ENCODE measurements at places on chromosomes 7 and 10.

DNA sequence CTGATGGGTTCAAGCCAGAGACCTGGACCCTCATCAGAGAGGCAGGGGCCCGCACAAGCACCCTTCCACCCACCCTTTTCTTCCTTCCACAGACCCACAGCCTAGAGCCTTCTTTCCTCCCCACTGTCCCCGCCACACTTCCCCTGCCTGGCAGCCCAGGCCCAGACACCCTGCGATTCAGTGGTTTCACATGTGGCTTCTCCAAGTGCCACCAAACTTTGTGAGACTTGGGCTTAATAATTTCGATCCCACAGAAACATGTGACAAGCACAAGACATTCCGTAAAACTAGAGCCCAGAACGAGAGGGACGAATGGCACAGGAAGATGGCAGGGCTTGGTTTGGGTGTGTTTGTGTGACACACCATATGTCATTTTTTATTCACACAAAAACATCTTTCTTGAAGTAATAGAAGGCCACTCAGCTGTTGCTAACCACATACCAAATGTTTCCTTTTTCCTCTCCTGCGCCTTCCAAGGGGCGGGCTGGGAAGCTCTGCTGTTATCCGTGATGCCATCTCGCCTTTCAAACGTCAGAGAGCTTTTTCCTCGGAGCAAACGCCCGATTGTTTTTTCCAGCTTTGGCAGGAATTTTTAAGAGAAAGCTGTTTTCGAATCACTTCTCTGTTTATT is 162.9 kb downstream of the GRK5 start:
- no peak for DNase-seq

DNA sequence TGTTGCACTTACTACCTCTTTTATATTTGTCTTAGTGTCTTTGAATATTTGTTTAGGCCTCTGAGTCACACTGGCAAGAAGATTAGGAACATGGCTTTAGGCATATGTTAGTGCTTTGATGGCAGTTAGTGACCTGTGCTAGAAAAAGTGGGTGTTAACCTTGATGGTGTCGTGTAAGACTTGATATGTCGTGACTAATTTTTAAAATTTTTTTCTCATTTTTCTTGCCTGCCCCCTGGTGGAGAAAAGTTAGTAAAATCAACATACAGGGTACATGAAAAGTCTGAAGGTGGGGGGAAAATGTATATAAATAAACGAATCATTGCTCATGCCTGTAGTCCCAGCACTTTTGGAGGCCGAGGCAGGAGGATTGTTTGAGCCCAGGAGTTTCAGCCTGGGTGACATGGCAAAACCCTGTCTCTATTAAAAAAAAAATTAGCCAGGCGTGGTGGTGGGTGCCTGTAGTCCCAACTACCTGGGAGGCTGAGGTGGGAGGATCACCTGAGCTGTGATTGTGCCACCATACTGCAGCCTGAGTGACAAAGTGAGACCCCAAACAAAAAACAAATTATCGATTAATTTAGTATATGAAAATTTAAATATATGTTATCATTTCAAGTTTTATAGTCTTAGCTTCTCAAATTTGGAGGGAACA is 44.6 kb downstream of the TAX1BP1 start:
- no peak for DNase-seq

GRCh38 chr10:22611425-22612115 is 102.8 kb downstream of the PIP4K2A start:
- no peak for DNase-seq

DNA sequence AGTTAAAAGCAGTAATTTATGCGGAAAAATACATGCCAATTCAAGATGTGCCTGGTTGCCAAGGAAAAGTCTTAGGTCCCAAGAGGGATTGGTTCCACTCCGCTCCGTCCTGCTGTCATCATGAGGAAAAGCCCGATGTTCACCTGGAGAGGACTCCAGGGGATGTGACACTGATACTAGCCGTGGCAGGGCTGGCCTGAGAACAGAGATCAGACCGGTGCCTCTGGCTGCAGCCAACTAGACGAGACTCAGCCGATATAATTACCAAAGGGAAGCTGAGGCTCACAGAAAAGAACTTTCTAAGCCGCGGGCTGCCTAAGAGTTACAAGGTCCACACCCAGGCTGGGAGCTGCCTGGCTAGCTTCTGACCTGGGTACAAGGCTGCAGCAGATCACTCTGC is 81.3 kb upstream of the UNC5B start:
- no peak for DNase-seq

DNA sequence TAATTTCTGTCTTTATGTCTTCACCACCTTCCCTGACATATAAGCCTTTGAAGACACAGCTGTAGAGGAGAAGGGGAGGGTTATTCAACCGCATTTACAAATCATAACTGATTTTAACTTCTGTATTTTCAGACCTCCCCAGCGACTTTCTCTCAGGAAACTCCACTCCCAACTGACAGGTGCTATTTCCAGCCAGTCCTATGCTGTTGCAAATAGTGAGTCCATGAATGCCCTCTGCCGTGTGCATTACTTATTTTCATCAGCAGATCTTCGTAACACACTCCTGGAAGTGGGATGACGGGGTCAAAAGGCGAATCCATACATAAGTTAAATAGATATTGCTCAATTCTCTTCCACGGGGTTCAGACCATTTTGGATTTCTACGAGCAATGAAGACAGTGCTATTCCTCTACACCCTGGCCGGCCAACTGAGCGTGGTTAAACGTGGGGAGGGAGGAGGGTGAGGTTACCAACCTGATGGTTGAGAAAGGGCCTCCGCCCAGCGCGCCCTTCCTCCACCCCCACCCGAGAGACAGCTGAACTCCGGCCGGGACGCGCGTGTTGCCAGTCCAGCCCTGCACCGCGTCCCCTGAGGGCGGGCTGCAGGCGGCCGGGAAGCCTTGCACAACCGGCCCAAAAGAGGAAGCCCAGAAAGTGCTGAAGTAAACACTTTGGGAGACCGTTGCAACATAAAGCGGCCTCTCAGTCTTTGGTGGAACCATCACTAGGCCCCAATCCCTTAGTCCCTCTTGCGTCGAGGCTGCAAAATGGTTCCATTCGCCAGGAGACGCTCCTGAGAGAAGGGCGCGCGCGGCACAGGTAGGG is at the start of gene APBB1IP:
APBB1IP (plus strand) TSS at position 705 of the 825 bp plus-strand sequence. CDS start 53,986 bp downstream, outside the sequence.
- no peak for DNase-seq

GRCh38 chr7:69845721-69846495 is 247.6 kb downstream of the AUTS2 start:
- no peak for DNase-seq

DNA sequence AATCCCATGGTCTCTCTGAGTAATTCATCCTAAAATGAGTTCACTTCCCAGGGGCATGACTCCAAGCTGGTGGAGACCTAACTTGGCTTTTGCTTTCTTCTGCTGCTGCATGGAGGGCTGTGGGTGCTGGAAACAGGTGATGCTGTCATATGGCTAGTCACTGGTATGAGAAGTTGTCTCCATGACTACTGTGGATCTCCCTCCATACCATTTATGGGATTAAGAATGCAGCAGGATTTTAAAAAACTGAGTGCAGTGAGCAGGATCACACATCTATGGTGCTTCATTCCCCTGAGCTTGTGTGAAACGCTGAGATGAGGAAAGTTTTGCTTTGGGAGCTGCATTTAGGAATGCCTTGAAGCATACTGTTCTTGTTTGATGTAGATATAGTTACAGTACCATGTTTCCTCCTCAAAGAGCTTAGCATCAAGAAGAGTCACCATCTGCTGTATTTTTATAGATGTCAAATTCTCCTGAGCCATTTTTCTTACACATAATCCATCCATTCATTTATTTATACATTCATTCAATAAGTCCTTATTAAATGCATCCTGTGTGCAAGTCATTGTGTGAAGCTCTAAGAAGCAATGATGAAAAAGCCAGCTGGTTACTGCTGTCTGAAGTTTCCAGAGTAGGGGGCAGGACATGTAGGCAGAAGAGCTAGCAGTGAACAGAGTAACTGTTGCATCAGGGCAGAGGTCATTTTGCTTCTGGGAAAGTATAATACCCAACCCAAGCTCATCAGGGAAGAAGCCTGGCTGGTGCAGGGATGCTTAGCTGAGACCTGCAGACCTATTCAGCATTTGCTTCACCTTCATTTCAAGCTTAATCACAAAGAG is 534.8 kb downstream of the AUTS2 start:
- DNase-seq, result no peak

DNA sequence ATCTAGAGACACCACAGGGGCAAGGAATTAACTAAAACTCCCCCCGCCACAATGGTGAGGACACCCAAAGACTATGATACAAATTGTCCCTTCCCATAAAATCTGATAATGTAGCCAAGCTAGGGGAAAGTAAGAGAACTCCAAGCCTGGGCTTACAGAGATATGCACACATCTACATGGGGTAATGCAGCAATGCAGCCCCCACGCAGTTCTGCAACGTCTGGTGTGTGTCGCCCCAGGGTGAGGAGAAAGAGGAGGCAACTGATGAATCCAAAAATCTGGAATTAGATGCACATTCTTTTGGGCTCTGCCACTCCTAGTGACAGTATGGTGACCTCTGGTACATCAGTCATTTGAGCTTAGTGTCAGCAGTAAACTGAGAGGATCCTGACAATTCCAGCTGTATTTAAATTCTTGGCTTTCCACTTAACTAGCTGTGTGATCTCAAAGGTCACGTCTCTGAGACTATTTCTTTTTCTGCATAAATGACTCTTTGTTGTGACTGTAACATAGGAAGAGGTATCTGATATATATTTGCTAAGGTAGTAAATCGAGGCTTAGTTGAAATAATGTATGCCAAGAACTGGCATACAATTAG is 51.5 kb downstream of the PIP4K2A start:
- no peak for DNase-seq

GRCh38 chr7:55016061-55016745 is 2.6 kb upstream of the EGFR start:
- DNase-seq, result no peak

- no peak for DNase-seq
Observed at GRCh38 chr7:70303309-70303708, 705.0 kb downstream of the AUTS2 start.

DNA sequence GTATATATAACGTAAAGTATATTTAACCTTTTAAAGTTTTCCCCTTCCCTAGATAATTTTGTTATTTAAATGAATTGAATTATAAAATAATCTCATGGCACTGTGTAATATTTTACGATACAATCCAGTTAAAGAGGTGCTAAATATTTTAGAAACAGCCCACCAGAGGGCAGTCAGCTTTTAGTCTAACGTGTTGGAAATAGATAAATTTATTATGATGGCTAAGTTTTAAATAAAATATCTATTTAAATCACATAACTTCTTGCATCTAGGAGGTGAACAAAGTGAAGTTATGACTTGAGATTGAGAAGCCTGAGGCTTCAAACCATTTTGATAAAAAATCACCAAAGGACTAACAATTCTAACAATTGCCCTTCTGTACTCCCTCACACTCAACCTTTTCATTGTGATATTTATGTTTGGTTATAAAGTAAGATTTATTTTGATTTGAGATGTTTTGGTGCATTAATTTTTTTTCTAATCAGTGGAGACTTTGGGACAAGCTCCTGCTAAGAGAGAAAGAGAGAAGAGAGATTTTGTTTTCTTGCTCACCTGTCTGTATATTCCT is 171.5 kb upstream of the SP4 start:
- no peak for DNase-seq

DNA sequence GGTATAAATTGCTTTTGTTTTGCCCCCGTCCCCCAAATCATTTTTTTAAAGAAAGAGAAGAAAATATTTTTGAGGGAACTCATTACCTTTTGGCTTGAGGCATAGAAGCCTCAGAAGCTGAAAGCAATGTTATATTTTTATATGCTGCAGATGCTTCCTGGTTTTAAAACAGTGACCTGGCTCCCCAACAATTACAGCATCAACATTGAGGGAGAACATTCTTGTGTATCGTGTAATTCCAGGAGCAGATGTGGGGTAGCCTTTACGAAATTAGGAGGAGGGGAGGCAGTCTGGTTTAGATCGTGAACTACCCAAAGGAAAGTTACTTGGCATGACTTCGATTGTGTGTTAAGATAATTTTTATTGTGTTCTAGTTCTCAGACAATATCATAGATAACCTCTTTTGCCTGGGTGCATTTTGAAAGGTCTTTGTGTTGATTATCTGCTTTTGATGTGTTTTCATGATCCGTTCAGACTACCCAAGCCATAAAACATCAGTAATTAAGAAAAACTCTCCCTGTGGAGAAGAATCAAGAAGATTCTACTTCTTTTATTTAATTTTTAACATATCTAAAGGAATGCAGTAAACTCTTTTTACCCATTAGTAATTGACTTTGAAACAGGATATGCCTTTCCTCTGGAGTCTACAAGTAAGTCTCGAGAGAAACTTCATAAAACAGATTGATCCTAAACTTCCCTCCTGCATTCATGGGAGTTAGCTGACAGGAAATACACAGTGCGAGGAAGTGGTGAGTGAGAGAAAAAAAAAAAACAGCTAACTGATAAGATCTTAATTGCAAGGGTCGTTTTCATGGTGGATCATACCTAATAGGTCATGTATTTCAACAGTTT is 141.4 kb downstream of the KIAA1217 start:
- DNase-seq, result no peak

- DNase-seq, result no peak
Observed at GRCh38 chr7:114620208-114620607, 205.6 kb downstream of the FOXP2 start.

- no peak for DNase-seq
Observed at GRCh38 chr7:156487811-156488533, 152.6 kb upstream of the RNF32 start.

GRCh38 chr7:25148772-25149575 is 23.9 kb upstream of the CYCS start:
- DNase-seq, result no peak

DNA sequence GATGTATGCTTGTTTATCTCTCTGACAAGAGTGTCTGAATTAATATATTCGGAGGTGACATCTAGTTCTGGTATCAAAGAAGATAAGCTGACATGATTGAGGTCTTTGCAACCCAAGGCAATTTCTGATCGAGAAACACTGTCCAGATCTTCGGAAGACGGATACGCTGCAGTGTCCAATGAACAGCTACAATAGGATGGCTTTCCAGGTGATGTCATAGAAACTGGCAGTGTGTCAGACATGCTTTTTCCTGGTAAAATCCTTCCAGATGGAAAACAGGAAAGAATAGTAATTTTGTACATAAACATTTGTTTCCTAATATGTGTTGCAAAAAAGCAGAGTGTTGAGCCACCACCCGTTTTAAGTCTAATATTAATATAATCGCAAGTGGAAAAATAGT is 33.4 kb downstream of the VWDE start:
- DNase-seq, result no peak

DNA sequence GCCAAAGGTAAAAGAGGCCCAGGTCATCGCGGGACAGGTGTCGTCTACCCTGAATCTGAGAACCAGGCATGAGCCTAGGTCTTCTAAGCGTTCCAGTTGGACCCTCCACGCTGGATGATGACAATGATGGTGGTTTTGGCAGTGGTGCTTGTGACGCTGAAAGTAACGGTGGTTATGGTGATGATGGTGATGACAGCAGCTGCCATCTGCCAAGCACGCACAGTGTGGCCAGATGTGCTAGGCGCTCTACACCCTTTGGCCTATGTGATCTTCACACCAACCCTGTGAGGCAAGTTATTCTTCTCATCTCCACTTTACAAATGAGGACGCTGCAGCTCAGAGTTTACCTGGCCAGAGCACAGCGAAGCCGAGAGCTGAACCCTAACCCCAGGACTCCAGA is 93.9 kb downstream of the FAM53B start:
- DNase-seq, result no peak

All from hypothalamus (tissue), 51 donors.